ENCODE measurements at places on chromosomes 6 and 20. TPM values are rescaled to one million over a fixed set of nuclear protein-coding genes. Genes with fewer than 3 reads are reported as not detected.

- DNase-seq, result no peak
Measured at GRCh38 chr20:63163596-63164483, 52.1 kb downstream of the YTHDF1 start.

GRCh38 chr6:108591040-108591816, 30.5 kb downstream of the FOXO3 start:
- no peak for DNase-seq

MRAP2 gene
- total RNA-seq, result 7.0 TPM

- DNase-seq, result peak; percentile 23
Measured at GRCh38 chr6:150297327-150298029, 71.3 kb upstream of the IYD start.

- DNase-seq, result no peak
Measured at GRCh38 chr20:19301843-19302242, 89.4 kb downstream of the SLC24A3 start.

- DNase-seq, result no peak
Measured at GRCh38 chr6:158207422-158207788, 39.3 kb downstream of the GTF2H5 start.

DNA sequence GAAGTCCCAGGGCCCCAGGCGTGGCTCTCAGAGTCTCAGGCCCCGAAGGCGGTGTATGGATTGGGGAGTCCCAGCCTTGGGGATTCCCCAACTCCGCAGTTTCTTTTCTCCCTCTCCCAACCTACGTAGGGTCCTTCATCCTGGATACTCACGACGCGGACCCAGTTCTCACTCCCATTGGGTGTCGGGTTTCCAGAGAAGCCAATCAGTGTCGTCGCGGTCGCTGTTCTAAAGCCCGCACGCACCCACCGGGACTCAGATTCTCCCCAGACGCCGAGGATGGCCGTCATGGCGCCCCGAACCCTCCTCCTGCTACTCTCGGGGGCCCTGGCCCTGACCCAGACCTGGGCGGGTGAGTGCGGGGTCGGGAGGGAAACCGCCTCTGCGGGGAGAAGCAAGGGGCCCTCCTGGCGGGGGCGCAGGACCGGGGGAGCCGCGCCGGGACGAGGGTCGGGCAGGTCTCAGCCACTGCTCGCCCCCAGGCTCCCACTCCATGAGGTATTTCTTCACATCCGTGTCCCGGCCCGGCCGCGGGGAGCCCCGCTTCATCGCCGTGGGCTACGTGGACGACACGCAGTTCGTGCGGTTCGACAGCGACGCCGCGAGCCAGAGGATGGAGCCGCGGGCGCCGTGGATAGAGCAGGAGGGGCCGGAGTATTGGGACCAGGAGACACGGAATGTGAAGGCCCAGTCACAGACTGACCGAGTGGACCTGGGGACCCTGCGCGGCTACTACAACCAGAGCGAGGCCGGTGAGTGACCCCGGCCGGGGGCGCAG, at the start of gene HLA-A:
Gene HLA-A (plus strand): TSS at position 258 of the 778 bp plus-strand sequence. CDS start 22 bp downstream, at position 280.
- DNase-seq, result peak; percentile 97

DNA sequence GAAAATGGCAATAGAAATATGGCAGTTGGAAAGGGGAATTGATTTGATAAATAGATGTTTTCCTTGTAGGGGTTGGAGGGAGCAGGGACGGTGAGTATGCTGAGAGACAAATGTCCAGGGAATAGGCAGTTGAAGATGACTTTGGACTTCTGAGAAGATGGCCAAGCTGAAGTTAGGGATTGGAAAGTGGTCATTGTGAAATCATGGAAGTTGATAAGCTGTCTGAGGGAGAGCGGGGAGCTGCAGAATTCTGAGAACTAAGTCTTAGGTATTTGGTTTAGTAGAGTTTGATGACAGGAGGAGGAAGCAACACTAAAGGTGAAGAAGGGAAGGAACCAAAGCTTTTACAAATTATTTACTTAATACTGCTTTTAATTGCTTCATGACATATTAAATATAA, 15.1 kb downstream of the NDUFAF5 start:
- DNase-seq, result no peak

GRCh38 chr20:48718786-48719578, 108.8 kb downstream of the PREX1 start:
- no peak for DNase-seq

VSX1 gene
- total RNA-seq, result not detected

- DNase-seq, result no peak
Measured at GRCh38 chr6:85405853-85406198, 44.1 kb upstream of the NT5E start.

GTSF1L gene
- not detected for total RNA-seq

GRCh38 chr20:19501476-19502115, 256.5 kb upstream of the RIN2 start:
- peak; percentile 74 for DNase-seq

All from myocyte (in vitro differentiated cells).